ENCODE measurements at places on chromosomes 3 and 15.

- no peak for DNase-seq
These were observed 330.9 kb downstream of the SHQ1 start for GRCh38 chr3:72517336-72517735.

GRCh38 chr15:100308213-100308600 lies 33.6 kb downstream of the ADAMTS17 start:
- DNase-seq: no peak

DNA sequence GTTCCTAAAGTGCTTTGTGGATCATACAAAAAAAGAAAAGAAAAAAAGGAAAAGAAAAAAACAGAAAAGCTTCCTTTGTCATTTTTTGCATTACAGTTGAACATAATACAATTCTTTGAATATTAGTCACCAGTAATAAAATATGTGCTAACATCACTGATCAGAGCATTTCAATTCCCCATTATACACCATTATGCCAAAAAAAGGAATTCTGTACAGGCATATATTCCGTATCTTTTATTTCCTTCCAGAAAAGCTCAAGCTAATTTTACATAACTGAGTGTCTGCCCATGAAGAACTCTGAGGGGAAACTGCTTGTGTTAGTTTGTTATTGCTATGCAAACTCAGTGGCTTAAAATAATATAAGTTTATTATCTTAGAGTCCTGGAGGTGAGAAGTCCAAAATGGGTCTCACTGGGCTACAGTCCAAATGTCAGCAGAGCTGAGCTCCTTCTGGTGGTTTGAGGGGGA lies 377.9 kb downstream of the GAP43 start:
- DNase-seq: no peak

DNA sequence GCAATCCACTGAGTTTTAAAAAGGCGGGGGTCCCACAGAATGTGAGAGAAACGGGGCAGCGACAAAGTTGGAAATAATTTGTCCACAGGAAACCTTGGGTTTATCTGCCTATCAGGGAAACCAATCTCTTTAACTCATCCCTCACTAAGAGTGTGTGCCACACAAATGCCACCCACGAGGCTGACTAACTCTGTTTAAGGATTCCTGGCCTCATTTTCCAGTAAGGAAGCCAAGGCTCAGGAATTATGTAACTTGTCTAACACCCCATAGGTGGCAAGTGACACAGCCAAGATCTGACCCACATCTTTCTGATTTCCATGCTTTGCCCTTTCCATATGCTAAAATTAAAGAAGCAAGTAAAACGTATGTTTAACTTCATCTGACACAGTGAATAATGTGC lies 263.2 kb downstream of the CNTN3 start:
- no peak for DNase-seq

GRCh38 chr15:63827113-63827512 lies 6.6 kb downstream of the HERC1 start:
- DNase-seq: no peak
